ENCODE measurements at places on chromosomes 6 and 20. TPM values are rescaled to one million over a fixed set of nuclear protein-coding genes. Genes with fewer than 3 reads are reported as not detected.

ADGRF5 gene
- total RNA-seq = 0.05 TPM

SRMS gene
- total RNA-seq = not detected

BPIFB4 gene
- not detected for total RNA-seq

FOXF2 gene
- 3.1 TPM for total RNA-seq

ZCCHC3 gene
- 28.7 TPM for total RNA-seq

GPR6 gene
- total RNA-seq = not detected

SIGLEC1 gene
- total RNA-seq = not detected

ARMC12 gene
- 0.34 TPM for total RNA-seq

PRL gene
- not detected for total RNA-seq

GABRR1 gene
- total RNA-seq = not detected

AVP gene
- not detected for total RNA-seq

ID4 gene
- total RNA-seq = 5.6 TPM

GHRH gene
- total RNA-seq = not detected

Measured in A375 (cell line).